ENCODE measurements at places on chromosomes 1 and 21.
A peak's percentile ranks its signal among the peaks of the same experiment; 100 is the strongest.

DNA sequence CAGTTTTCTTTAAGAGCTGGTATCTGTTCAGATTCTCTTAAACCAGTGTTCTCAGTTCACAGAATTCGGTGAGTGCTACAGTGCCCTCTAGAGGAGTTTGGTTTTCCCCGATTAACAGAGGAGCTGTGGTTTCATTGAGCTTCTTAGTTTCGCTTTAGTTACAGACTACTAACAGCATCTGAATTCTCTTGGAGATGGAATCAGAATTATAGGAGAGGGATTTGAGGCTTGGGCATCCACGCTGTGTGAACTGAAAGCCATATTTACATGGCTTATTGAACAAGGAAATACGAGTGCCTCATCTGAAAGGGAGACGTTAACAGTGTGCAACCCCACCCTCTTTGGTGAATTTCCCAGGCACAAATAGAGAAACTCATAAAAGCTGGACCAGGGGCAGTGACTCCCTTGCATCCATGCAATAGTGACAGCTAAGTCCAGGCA is 202.0 kb downstream of the USH2A start:
- H3K27ac ChIP-seq = no peak overlapping the region
- no peak for DNase-seq
- peak overlapping the region; percentile 53 for H3K4me3 ChIP-seq
- no peaks in the 10 kb centered on the region for H3K36me3 ChIP-seq
- H3K4me1 ChIP-seq = no peaks in the 10 kb centered on the region
- no peaks in the 10 kb centered on the region for H3K27me3 ChIP-seq

GRCh38 chr1:6788946-6789345 is 3.7 kb downstream of the CAMTA1 start:
- no peak overlapping the region for H3K4me3 ChIP-seq
- H3K27ac ChIP-seq = no peak overlapping the region
- no peaks in the 10 kb centered on the region for H3K27me3 ChIP-seq
- no peaks in the 10 kb centered on the region for H3K36me3 ChIP-seq
- peaks cover 20% of the 10 kb centered on the region for H3K4me1 ChIP-seq
- no peak for DNase-seq

- no peaks in the 10 kb centered on the region for H3K36me3 ChIP-seq
- no peak for DNase-seq
- H3K4me3 ChIP-seq = peak overlapping the region; percentile 75
- H3K27me3 ChIP-seq = no peaks in the 10 kb centered on the region
- H3K4me1 ChIP-seq = peaks cover 13% of the 10 kb centered on the region
- peak overlapping the region; percentile 75 for H3K27ac ChIP-seq
These were observed 425 bp upstream of the TADA1 start for GRCh38 chr1:166876540-166876838.

GRCh38 chr1:47023268-47024140 is at the start of gene CYP4X1:
Gene CYP4X1 (plus strand): TSS chr1:47023669. CDS start chr1:47023818, 149 bp downstream.
- H3K4me1 ChIP-seq = no peaks in the 10 kb centered on the region
- no peaks in the 10 kb centered on the region for H3K36me3 ChIP-seq
- peaks cover 20% of the 10 kb centered on the region for H3K27me3 ChIP-seq
- no peak for DNase-seq
- no peak within 1 kb of the TSS for H3K27ac ChIP-seq

DNA sequence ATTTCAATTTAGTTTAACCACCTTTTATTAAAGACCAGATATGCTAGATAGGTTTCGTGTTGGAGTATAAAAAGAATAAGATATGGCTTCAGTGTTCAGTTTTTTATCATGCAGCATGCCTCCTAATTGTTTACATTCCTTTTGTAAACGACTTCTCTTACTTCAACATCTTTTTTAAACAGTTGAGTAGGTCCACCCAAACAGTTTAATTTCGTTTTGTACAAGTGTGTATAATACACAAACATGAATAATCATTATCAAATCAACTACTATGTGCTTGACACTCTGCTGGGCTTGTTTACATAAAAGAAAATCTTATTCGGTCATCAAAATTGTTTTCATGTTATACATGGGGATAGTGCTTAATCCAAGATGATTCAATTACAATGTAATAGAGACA is 906.3 kb upstream of the ADGRL4 start:
- no peak overlapping the region for H3K4me3 ChIP-seq
- no peak for DNase-seq
- no peak overlapping the region for H3K27ac ChIP-seq
- H3K36me3 ChIP-seq = no peaks in the 10 kb centered on the region
- no peaks in the 10 kb centered on the region for H3K4me1 ChIP-seq
- H3K27me3 ChIP-seq = no peaks in the 10 kb centered on the region

- peaks cover 17% of the 10 kb centered on the region for H3K27me3 ChIP-seq
- peaks cover 4% of the 10 kb centered on the region for H3K4me1 ChIP-seq
- peak overlapping the region; percentile 64 for H3K4me3 ChIP-seq
- H3K27ac ChIP-seq = peak overlapping the region; percentile 72
- peak; percentile 64 for DNase-seq
- no peaks in the 10 kb centered on the region for H3K36me3 ChIP-seq
These were observed 15.1 kb downstream of the BLACAT1 start for GRCh38 chr1:205440476-205441317.

- no peak overlapping the region for H3K27ac ChIP-seq
- H3K4me3 ChIP-seq = no peak overlapping the region
- H3K4me1 ChIP-seq = peaks cover 19% of the 10 kb centered on the region
- peaks cover 8% of the 10 kb centered on the region for H3K27me3 ChIP-seq
- no peak for DNase-seq
- no peaks in the 10 kb centered on the region for H3K36me3 ChIP-seq
These were observed 120.9 kb downstream of the KCNN3 start for GRCh38 chr1:154749078-154749760.

DNA sequence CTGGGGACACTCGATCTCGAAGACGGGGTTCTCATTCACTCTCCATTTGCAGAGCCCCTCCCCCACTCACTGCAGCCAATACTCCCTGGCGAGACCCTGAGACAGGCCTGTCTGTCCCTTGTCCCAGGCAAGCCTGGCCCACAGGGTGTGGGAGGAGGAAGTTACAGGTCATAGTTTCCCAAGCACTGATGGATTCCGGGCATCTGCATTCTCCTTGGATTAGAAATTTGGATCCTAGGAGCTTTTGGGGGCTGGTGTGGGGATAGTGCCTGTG is 11.3 kb downstream of the WNT3A start:
- H3K27me3 ChIP-seq = no peaks in the 10 kb centered on the region
- H3K4me3 ChIP-seq = no peak overlapping the region
- H3K4me1 ChIP-seq = no peaks in the 10 kb centered on the region
- DNase-seq = no peak
- H3K36me3 ChIP-seq = no peaks in the 10 kb centered on the region
- no peak overlapping the region for H3K27ac ChIP-seq

- no peak for DNase-seq
- H3K4me1 ChIP-seq = no peaks in the 10 kb centered on the region
- peaks cover 4% of the 10 kb centered on the region for H3K27me3 ChIP-seq
- no peaks in the 10 kb centered on the region for H3K36me3 ChIP-seq
- H3K4me3 ChIP-seq = no peak overlapping the region
These were observed 21.7 kb downstream of the RHBG start for GRCh38 chr1:156390469-156391365.

DNA sequence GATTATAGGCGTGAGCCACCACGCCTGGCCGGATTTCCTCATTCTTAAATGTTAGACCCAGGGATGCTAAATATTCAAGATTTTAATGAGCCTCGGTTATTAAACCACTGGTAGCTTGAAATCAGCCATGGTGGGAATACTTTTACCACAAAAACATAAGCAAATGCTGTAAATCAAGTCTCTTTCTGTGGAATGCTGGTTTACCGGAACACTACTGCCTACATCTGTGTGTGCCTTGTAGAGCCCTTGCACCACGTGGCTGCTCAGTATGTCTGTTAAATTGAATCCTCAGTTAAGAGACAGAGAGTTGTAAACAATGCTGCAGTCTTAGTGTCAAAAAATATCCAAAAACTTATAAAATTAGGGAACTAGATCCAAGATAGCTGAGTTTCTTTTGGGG is 26.8 kb upstream of the CNN3 start:
- no peaks in the 10 kb centered on the region for H3K4me1 ChIP-seq
- no peak overlapping the region for H3K4me3 ChIP-seq

- peaks cover 8% of the 10 kb centered on the region for H3K27me3 ChIP-seq
- no peaks in the 10 kb centered on the region for H3K4me1 ChIP-seq
- no peak overlapping the region for H3K27ac ChIP-seq
These were observed 57.9 kb upstream of the ENAH start for GRCh38 chr1:225710804-225711203.

GRCh38 chr1:111219557-111220286 is 7.8 kb upstream of the CHI3L2 start:
- H3K4me1 ChIP-seq = peaks cover 92% of the 10 kb centered on the region
- H3K27me3 ChIP-seq = no peaks in the 10 kb centered on the region
- DNase-seq = no peak
- H3K4me3 ChIP-seq = no peak overlapping the region

DNA sequence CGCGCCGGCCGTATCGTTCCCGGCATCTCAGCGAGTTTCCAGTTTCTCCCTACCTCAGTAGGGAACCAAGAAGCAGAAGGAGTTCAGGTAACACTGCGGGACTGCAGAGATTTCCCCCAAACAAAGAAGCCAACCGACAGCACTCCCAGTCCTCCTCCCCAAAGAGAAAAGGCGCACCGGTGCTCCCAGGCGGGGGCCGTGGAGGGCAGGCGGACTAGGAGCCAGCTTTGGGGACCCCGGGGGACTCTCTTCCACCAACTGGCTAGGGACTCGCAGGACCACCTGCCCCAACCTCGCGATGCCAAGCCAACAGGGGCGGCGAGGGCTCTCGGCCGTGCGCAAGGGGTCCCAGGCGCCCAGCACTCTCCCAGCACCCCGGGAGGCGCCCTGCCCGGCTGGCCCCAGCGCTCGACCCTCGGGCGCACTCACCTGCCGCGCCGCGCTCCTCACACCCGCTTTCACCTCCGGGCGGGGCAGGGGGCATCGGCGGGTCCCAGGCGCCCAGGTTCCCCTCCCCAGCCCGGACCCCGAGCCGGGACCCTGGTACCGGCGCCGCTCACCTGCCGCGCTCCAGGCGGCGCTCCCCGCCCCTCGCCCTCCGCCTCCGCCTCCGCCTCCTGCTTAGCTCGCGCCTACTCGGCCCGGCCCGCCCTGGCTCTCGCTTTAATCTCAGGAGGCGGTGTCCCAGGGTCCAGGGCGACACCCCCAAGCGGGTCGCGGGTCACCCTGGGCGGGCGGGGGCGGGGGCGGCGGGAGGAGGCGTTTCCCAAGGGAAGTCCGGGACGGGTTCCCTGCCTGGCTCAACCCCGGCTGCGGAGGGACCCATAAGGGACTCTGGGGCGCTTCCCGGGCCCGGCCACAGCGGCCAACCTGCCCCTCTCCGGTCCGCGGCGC is at the start of gene TMPRSS2:
TSS of gene TMPRSS2 (minus strand) at position 638 of the 894 bp plus-strand sequence. CDS start 10,025 bp downstream, outside the sequence.
- peaks cover 3% of the 10 kb centered on the region for H3K4me1 ChIP-seq
- no peaks in the 10 kb centered on the region for H3K36me3 ChIP-seq
- no peak for DNase-seq
- peaks cover 8% of the 10 kb centered on the region for H3K27me3 ChIP-seq
- no peak within 1 kb of the TSS for H3K27ac ChIP-seq

GRCh38 chr21:46012154-46012553 is 30.6 kb downstream of the COL6A1 start:
- no peaks in the 10 kb centered on the region for H3K36me3 ChIP-seq
- H3K4me3 ChIP-seq = no peak overlapping the region
- H3K4me1 ChIP-seq = no peaks in the 10 kb centered on the region

- H3K4me1 ChIP-seq = peaks cover 36% of the 10 kb centered on the region
- H3K27ac ChIP-seq = no peak overlapping the region
- peaks cover 11% of the 10 kb centered on the region for H3K36me3 ChIP-seq
- H3K4me3 ChIP-seq = peak overlapping the region; percentile 88
- DNase-seq = no peak
These were observed 427 bp downstream of the AKR7A2 start for GRCh38 chr1:19311503-19311930.

- H3K36me3 ChIP-seq = peaks cover 38% of the 10 kb centered on the region
- no peaks in the 10 kb centered on the region for H3K27me3 ChIP-seq
- peak overlapping the region; percentile 97 for H3K4me3 ChIP-seq
- H3K4me1 ChIP-seq = peaks cover 73% of the 10 kb centered on the region
These were observed 5.6 kb downstream of the LCK start for GRCh38 chr1:32256473-32257226.

DNA sequence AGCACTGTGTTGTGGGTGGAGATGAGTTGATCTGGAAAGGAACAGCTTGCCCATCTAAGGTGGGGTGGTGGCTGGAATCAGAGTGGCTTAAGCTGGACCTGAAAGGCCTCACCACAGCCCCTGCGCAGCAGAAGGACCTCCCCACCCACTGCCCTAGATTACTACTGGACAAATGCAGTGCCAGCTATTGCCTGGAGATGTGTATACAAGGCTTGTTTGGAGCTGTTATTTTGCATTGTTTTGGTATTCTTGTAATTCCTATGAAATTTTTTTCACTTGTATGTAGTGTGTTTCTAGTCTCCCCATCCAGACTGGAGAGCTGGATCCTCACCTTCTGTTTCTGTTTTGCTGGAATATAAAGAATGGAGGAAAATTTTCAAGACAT is 1.3 kb upstream of the SLC30A1 start:
- H3K4me1 ChIP-seq = peaks cover 14% of the 10 kb centered on the region
- no peaks in the 10 kb centered on the region for H3K27me3 ChIP-seq
- H3K36me3 ChIP-seq = no peaks in the 10 kb centered on the region
- no peak overlapping the region for H3K27ac ChIP-seq
- H3K4me3 ChIP-seq = no peak overlapping the region
- no peak for DNase-seq

DNA sequence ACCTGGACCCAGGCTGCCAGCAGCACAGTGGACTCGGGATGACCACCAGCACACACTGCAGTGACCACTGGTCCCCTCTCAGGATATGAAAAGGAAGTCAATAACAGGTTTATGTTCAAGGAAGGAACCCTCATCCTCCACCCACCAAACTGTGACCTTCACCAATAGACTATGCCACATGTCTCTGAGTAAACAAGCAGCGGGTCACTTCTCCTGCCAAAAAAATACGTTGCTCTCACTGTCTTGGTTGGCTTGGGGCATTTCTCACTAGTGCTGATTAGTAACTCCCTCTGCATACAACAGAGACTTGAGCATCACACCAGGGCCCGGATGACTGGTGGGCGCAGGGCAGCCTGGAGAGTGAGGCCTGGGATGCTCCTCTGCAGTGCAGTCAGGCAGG is 25.9 kb downstream of the PARP1 start:
- H3K36me3 ChIP-seq = peaks cover 38% of the 10 kb centered on the region
- H3K4me1 ChIP-seq = no peaks in the 10 kb centered on the region
- H3K4me3 ChIP-seq = no peak overlapping the region
- no peak overlapping the region for H3K27ac ChIP-seq
- H3K27me3 ChIP-seq = no peaks in the 10 kb centered on the region
- no peak for DNase-seq

GRCh38 chr1:209620487-209620884 is 31.7 kb downstream of the LAMB3 start:
- H3K4me1 ChIP-seq = peaks cover 12% of the 10 kb centered on the region

- DNase-seq = no peak
- H3K4me3 ChIP-seq = no peak overlapping the region
- no peaks in the 10 kb centered on the region for H3K4me1 ChIP-seq
- no peak overlapping the region for H3K27ac ChIP-seq
These were observed 44.9 kb downstream of the ATP1B1 start for GRCh38 chr1:169151338-169151837.

- peak overlapping the region; percentile 2 for H3K4me3 ChIP-seq
- H3K27me3 ChIP-seq = peaks cover 2% of the 10 kb centered on the region
- H3K27ac ChIP-seq = no peak overlapping the region
- DNase-seq = no peak
- no peaks in the 10 kb centered on the region for H3K4me1 ChIP-seq
These were observed 15.3 kb upstream of the RGS8 start for GRCh38 chr1:182699393-182700350.

GRCh38 chr1:96559707-96560596 is 161.6 kb upstream of the PTBP2 start:
- no peak overlapping the region for H3K27ac ChIP-seq
- H3K36me3 ChIP-seq = no peaks in the 10 kb centered on the region
- H3K27me3 ChIP-seq = no peaks in the 10 kb centered on the region
- no peak for DNase-seq
- H3K4me1 ChIP-seq = no peaks in the 10 kb centered on the region

Data from T-cell (primary cell).